ENCODE measurements at places on chromosomes 13 and 19.

GRCh38 chr13:22108283-22108942 is 437.5 kb downstream of the FGF9 start:
- no peak for DNase-seq

- DNase-seq = no peak
Measured at GRCh38 chr19:1673645-1674292, 21.4 kb upstream of the TCF3 start.

DNA sequence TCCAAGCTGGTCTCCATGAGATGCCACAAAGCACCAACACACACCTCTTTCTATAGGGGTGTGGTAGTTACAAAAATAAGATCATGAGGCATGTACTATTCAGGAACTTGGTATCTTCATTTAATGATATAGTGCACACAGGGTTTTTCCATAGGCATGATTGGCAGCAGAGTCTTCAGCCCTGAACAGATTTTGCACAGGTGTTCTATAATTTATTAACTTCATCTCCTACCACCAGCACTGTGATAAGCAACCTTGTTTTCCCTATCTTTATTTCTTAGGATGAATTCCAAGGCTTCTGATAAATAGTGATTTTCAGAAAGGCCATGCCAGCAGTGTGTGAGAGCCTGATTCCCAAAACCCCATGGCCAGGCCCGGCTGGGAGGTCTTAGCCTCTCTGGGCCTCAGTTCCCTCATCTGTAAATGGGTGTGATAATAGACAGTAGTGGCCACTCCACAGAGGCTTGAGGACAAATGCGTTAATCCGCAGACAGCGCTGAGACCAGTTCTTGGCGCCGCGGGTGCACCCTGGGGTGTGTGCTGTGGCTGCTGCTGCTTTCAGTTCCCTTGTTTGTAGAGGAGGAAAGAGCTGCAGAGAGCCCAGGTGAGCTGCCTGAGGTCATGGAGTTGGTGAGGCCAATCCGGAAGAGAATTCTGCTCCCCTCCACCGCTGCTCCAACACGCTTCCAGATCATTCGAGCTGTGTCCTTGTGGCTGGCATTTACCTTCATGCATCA is 33.1 kb downstream of the DHRS12 start:
- DNase-seq = no peak

DNA sequence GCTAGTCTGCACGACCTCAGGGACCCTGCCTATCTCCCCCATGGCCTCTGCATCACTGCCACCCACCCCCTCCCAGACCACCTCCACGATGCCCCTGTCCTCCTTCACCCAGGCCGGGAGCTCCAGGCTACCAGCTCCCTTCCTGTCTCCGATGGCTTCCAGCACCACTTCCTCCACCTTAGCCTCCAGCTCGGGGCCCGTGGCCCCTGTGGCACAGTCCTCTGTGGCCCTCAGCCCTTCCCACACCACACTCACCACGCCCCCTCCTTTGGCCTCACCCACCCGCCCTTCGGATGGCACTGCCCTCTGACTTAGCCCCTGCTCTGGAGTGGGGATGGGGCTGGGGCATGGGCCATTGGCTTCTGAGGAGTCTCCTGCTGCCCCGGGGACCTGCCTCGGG is 7.2 kb downstream of the PALM3 start:
- no peak for DNase-seq

DNA sequence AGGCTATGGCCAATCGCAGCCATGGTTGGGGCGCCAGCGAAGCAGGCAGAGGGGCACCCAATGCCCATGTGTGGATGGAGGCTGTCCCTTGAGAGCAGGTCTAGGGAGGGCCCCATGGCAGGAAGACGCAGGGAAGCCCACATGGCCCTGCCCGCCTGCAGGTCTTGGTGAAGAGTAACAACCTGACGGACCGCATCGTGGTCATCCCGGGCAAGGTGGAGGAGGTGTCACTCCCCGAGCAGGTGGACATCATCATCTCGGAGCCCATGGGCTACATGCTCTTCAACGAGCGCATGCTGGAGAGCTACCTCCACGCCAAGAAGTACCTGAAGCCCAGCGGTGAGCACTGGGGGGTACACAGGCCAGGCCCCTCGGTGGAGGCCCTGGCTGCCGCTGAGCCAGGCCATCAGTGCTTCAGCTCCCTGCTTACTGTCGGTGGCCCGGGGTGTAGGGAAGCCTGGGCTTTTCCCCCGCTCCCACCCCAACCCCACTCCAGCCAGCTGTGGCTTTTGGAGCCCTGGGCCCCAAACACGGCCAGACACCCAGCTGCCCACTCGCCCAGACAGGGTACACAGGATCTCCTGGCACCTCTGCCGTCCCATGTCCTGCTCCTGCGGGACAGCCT is 14.6 kb downstream of the YIPF2 start:
- no peak for DNase-seq

- DNase-seq = no peak
Measured at GRCh38 chr13:79349011-79349410, 57.0 kb downstream of the RBM26 start.

GRCh38 chr13:112648101-112648500 is 41.7 kb upstream of the ATP11A start:
- no peak for DNase-seq

- DNase-seq = peak; percentile 22
Measured at GRCh38 chr13:43085545-43085944, 62.2 kb downstream of the DNAJC15 start.

DNA sequence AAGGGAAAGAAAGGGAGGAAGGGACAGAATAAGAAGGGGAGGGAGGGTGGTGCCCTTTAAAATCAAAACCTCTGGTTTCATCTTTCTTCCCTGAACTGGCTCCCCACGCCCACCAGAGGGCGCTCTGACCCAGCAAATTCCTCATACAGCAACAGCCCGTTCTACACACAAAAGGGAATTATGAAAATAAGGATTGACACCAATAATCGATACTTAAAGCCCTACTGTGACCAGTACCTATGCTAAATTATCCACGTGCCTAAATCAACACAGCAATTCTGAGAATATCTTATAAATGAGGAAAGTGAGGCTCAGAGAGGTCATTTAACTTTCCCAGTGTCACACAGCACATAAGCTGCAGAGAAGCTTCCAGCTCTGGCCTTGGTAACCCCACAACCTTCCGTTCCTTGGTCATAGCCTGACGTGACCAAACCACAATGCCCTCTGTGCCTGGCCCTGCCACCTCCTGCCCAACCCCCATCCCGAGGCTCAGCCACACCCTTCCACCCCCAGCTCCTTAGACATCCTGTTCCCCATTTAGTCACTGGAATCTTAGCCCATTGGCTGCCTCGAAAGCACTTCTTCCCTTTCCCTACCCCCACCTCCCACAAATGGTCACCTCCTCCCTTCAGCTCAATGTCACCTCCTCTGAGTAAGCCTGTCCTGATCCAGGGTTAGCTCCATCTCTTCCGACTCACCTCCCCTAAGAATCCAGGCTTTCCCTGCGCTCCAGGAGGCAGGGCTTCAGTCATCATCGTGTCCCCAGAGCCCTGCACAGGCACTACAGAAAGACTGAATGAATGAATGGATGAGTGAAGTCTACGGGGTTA is 34.2 kb upstream of the PNMA8B start:
- DNase-seq = peak; percentile 78

DNA sequence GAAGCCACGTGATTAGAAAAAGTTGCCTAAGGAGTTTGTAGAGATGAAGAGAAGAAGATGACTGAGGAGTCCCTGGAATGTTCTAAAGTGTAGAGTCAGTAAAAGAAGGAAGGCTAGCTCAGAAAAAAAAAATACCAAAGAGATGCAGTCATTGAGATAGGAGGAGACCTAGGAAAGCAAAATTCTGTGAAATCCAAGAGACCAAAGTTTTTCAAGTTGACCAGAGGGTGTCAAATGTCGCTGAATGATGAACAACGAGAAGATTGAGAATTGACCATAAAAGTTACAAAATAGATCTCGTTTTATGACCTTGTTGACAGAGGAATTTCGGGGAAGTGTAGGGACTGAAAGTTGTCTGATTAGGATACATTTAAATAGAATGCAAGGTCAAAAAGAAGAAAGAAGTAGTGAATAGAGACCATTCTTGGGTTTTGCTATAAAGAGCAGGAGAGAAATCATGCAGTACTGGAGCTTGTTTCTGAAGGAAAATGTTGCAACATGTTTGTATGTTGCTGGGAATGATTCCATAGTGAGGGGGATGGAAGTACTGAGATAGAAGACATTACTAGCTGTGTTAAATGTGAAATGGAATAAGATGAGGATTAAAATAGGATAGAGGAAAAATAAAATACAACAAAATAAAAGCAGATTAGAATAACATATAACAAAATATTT is 30.2 kb upstream of the HTR2A start:
- DNase-seq = no peak

- DNase-seq = no peak
Measured at GRCh38 chr19:49946415-49946814, 14.6 kb downstream of the SIGLEC11 start.

DNA sequence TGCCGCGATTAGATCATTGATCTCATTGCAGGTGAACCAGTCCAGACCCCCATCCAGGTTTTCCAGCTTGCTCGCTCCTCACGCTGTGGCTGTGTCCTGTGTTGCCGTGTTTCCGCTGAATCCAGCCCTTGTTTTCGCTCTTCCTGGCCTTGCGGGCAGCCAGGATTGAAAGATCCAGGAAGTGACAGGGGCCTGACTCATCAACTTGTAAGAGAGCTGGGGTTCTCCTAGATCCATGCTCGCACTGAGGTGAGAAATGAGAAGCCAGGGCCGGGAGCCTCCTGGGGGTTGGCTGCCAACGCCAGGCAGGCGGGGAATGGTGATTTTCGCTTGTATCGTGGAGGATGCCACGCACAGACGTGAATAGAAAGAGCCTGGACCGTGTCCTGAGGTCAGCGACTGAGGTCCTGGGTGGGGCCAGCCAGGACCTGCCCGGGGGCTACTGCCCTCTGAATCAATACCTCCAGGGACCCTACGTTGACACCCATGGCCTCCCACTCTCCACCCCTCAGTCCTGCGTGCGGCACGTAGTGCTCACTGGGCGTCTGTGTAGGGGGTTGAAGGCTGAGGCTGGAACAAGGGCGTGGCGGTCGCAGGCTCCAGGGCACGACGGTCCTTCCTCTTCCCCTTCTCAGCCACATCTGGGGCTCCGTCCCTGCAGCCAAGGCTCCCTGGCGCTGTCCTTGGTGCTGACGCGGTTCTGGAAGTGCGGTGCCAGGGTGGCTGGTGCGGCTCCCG is 7.3 kb upstream of the PTPRH start:
- peak; percentile 100 for DNase-seq

GRCh38 chr19:3606690-3607289 is at the start of gene TBXA2R:
Gene TBXA2R, minus strand, starts transcription at chr19:3606875. Its CDS starts 6,241 bp downstream, at chr19:3600634.
- DNase-seq = no peak

GRCh38 chr13:89097994-89098393 is 1426.8 kb downstream of the SLITRK5 start:
- no peak for DNase-seq

All from SW480 (cell line).